ENCODE measurements at places on chromosomes 12 and 14.
A peak's percentile ranks its signal among the peaks of the same experiment; 100 is the strongest.

DNA sequence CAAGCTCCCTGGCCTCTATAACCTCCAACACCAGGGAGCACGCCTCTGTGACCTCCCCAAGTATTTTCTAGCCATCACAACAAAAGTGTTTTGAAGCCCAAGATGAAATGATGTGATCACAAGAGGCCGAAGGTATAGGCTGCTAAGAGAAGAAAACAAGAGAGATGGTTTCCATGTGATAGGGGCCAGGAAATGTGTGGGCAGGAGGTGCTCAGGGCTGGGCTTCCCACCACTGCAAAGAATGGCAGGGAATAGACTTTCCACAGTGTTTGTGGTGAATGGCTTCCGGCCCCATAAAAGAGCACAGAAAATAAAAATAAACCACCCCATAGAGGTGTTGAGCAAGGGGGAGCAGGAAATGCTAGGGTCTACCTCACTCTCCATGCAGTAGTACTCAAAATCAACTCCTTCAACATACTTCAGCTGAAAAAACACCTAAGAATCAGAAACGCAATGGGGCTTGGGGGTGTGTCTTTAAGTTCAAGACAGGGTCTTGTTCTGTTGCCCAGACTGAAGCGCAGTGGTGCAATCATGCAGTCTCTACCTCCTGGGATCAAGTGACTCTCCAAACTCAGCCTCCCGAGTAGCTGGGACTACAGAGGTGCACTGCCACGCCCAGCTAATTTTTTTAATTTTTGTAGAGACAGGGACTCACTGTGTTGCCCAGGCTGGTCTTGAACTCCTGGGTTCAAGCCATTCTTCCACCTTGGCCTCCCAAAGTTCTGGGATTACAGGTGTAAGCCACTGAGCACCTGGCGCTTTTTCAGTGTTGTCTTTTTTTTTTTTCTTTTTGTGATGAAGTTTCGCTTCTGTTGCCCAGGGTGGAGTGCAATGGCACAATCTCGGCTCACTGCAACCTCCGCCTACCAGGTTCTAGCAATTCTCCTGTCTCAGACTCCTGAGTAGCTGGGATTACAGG lies 27.1 kb downstream of the DAD1 start:
- no peak for DNase-seq

GRCh38 chr12:62792236-62792870 lies 142.6 kb downstream of the PPM1H start:
- no peak for DNase-seq

DNA sequence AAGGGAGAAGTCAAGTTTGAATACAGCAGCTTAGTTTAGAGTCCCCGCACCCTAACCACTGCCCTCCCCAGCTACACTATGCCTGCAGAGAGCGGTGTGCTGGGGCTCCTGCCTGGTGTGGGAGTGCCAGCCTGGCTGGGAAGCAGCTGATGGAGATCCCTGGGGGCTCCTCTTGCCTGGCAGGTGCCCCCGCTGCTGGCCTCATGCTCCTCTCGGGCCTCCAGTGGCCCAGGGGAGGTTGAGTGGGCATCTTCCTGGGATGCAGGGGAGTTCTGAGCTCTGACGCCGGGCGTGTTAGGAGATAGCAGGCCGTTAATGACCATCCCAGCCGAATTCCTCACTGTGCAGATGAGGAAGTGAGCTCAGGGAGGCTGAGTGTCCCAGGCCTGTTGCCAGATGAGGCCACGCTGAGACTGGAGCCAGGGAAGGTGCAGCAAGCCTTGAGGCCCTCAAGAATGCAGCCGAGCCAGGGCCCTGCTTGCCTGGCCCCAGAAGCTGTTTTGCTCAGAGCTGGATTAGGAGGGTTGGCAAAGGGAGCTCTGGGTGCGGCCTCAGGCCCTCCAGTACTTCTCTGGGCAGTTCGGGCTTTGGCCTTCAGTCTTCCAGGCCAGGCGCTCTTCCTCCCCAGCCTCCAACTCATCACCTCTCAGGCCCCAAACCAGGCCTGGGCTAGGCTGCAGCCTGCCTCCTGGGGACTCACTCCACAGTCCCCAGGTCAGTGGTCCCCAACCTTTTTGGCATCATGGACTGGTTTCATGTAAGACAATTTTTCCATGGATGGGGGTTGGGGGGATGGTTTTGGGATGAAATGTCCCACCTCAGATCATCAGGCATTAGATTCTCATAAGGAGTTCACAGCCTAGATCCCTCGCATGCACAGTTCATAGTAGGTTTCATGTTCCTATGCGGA lies 6.6 kb upstream of the CYP46A1 start:
- DNase-seq: no peak

GRCh38 chr14:73460691-73461127 lies 2.4 kb upstream of the NUMB start:
- DNase-seq: no peak

DNA sequence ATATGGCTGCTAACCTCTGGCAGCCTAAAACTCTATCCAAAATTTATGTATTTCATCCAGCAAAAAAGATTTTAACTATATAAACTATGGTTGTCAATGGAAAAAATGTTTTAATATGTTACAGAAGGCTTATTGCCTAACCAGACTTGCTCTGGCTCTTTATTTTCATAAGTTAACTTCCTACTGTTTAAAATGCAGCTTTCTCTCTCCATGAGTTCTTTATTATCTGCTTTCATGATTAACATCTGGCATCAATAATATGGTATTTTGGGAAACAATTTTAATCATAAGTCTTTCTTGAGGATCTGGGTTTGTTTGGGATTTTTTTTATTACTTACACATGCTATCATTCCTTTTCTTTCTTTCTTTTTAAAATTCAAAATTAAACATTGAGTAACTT lies 20.5 kb downstream of the KERA start:
- DNase-seq: no peak

DNA sequence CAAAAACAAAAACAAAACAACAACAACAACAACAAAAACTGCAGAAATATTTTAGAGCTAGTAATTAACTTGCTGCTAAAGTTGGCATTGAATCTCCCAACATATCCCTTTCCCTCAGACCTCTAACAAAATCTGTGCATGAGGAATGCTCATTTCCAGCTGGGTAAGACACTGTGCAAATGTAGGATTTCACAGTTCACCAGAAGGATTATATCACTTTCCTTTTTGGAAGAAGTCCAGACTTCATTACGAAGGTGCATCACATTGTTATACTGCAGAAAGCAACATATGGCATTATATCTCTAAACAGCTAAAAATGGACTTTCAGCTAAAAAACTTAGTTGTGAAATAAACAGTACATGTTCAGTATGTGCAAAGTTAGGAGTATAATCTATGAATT lies 341.8 kb downstream of the FSCB start:
- no peak for DNase-seq

GRCh38 chr14:23299211-23299957 lies 3.3 kb downstream of the PPP1R3E start:
- no peak for DNase-seq

DNA sequence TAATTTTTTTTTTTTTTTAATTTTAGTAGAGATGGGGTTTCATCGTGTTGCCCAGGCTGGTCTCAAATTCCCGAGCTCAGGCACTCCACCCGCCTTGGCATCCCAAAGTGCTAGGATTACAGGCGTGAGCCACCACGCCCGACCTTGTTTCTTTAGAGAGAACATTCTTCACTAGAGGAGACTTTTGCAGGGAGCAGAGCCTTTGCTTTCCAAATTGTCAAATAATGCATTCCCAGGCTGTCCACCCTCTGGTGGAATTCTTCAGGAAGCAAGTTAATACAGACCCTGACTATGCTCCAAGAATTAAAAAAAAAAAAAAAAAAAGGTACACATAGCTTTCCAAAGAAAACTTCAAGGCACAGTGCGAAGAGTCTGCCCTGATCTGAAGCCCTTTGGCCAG lies 6.8 kb downstream of the ALDH1L2 start:
- no peak for DNase-seq

DNA sequence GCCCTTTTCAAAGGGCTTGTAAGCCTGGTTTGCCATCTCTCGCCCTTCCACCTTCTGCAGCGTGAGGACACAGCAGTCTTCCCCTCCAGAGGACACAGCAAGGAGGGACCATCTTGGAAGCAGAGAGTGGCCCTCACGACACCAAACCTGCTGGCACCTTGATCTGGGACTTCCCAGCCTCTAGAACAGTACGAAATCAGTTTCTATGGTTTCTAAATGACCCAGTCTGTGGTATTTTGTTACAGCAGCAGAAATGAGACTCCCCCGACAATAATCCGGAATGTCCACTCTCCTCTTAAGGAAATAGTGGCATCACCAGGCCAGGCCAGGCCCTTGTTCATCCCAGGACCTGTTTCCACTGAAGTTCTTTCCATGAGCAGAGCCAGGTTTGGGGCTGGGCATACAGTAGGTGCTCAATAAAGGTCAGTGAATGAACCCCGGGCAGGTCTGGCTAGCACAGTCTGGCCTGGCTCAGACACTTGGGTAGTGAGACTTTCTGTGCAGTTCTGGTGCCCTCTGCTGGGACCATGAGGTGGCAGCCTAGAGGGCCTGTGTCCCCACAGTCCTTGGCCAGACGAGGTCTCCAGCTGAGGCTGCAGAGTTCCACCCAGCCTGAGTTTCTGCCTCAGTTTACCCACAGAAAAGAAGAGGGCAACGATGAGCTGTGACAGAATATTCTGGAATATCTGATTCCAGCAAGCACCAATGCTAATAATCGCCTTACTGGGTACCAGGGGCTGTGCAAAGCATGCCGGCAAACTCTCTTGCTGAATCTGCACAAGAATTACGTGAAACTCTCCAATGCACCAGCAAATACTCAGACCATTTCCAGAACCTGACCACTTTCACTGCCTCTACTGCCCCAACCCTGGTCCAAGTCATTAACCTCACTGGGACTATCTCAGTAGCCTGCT lies 14.0 kb downstream of the ABCB9 start:
- peak; percentile 81 for DNase-seq

- no peak for DNase-seq
Measured at GRCh38 chr12:109558374-109559199, 14.7 kb downstream of the MMAB start.

GRCh38 chr12:112122823-112123690 lies 2.3 kb upstream of the TRAFD1 start:
- no peak for DNase-seq

GRCh38 chr12:49963976-49964815 lies 2.5 kb downstream of the AQP5 start:
- DNase-seq: no peak

DNA sequence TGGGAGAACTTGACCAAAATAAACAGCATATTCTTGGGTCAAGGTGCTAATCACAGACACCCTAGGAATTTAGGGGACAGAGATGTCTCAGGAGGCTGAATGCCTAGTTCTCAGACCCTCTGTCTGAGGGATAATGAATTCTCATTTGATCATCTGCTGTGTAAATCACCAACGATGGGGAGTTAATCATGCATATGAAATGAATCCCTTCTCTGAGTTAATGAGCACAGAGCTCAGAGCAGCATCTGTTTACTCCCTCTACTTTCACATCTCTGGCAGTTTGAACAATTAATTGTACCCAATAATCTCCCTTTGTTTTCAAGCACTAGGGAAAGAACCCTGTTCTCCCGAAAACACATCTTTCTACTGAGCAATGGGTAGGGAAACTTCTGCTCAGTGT lies 129.4 kb upstream of the SRRM4 start:
- no peak for DNase-seq

DNA sequence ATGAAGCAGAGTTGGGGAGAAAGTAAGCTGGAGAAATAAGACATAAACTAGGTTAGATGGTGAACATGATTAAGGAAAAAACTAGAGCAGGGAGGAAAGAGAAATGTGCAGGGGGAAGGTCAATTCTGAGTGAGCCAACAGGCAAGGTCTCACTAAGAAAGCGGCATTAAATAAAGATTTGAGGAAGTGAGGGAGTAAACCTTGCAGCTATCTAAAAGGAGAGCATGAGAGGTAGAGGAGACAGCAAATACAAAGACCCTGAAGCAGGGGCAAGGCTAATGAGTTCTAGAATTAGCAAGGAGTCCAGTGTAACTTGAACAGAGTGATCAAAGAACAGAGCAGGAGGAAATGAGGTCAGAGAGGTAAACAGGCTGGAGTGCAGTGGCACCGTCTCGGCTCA lies 4.4 kb upstream of the SOCS2 start:
- no peak for DNase-seq

- DNase-seq: no peak
Measured at GRCh38 chr14:32947792-32948191, 9.1 kb downstream of the NPAS3 start.

DNA sequence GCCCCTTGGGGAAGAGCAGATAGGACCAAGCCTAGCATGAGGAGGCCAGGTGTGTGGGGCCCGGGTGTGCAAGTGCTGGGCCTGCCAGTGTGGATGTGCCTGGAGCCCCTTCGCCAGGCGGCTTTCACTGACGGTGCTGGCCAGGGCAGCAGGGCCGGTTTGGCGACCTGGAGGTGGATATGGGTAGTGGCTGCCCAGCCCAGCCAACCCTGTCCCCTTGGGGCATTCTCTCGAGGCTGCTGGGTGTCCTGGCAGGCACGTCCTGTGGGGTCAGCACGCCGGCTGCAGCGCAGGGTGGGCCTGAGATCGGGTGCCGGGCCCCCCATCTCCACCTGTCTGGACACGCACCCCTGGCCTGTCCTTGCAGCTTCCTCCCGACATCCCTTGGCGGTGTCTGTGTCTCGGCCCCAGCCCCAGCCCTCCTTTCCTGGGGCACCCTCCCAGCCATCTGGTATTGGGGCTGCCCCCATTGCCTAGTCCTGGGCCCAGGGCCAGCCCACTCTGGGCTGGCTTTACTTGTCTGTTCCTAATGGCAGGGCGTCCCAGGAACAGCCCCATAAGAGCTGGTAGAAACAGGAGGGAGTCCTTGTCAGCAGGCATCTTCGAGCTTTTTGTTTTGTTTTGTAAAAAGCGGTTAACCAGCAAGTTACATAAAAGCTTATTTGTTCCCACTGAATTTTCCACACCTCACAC lies 7.2 kb upstream of the CRIP2 start:
- no peak for DNase-seq

DNA sequence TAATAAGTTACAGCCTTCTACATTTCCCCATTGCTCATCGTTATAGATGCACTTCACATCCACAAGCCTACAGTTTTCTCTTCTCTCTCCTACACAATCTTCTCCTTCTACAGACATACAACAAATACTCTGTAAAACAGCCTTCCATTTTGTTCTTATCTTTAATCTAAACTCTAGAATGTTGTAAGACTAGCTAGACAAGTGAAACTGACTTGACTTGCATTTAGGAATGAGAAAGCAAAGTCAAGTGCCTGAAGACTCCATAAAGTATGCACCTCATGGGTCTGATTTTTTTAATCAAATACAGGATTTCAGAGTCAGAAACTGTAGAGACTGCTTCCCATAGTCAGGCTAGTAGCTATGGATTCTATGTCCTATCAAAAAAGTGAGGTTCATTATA lies 190.3 kb downstream of the KLHL28 start:
- DNase-seq: no peak

GRCh38 chr12:20508962-20509361 lies 140.6 kb downstream of the PDE3A start:
- DNase-seq: no peak

DNA sequence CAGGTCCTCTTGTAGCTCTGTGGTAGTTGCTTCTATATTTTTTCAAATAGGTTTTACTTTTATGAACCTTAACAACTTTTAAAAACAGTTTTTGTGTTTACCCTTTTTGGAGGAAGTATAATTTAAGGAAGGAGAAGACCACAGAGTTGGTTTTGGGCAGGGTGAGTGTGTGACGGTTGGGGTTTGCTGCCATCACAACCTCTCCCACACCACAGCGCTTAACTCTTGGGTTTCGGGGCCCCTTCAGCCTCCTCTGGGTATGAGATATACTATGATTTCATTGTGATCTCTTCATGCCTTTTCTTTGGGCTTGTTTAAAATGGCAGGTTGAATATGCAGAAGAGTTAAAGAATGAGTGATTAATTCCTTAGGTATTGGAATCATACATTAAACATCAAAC lies 228.7 kb upstream of the CRY1 start:
- DNase-seq: no peak

- DNase-seq: no peak
Measured at GRCh38 chr14:48747561-48748089, 838.6 kb downstream of the RPS29 start.

- no peak for DNase-seq
Measured at GRCh38 chr14:50521912-50522341, 10.4 kb downstream of the MAP4K5 start.

Measured in ELF-1 (cell line).